ENCODE measurements at places on chromosomes 5 and 9.
A peak's percentile ranks its signal among the peaks of the same experiment; 100 is the strongest.

GRCh38 chr5:112958093-112959088, 18.2 kb upstream of the DCP2 start:
- peak; percentile 97 for DNase-seq

DNA sequence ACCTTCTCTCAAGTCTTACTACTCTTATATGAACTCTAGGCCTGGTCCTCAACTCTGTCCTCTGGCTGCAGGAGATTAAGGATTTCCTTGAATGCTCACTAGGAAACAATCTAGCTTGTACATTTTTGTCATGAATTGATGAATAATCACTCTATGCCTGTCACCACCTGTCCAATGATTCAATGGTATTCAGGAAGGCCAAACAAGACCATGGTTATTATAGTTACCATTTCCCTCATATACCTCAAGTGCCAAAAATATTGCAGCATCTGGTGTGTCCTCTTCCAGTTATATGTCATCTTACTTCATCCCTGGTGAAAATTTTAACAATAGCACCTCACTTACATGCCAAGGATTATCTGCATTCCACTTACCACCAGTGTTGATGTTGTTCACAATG, 179.0 kb upstream of the MOCS2 start:
- DNase-seq, result no peak

DNA sequence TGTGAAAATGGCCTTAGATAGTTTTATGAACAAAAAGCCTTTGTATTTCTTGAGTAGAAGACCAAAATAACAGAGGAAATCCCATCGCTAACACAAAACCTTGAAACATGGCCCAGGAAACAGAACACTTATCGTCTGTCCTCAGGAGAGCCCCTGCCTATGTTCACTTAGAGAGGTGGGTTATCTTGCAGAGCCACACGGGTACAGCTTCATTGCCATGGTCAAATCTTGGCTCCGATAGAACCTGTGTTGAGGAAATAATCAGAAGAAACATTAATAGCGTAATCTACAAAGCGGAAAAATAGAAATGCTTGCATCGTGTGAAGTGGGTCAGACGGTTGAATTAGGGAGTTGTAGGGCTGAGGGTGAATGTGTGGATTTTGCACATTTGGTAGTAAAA, 216.1 kb downstream of the MAST4 start:
- DNase-seq, result no peak

DNA sequence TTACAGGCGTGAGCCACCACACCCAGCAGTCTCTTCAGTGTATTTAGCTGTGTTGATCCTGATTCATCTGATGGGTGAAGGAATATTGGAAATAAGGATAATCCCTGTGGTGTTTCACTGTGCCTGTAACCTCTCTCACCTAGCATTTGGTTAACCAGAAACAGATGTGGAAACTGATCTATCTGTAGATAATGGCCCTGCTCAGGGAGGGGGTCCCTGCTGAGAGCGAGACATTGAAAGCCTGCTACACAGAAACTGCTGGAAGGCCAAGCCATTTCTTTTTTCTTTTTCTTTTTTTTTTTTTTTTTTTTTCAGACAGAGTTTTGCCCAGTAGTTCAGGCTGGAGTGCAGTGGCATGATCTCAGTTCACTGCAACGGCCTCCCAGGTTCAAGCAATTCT, 28.4 kb downstream of the QRFP start:
- no peak for DNase-seq

- no peak for DNase-seq
Observed at GRCh38 chr9:120889606-120890271, 12.8 kb upstream of the PHF19 start.

- DNase-seq, result no peak
Observed at GRCh38 chr5:16733331-16734006, 116.7 kb upstream of the RETREG1 start.
